ENCODE measurements at places on chromosomes 6 and 20.

DNA sequence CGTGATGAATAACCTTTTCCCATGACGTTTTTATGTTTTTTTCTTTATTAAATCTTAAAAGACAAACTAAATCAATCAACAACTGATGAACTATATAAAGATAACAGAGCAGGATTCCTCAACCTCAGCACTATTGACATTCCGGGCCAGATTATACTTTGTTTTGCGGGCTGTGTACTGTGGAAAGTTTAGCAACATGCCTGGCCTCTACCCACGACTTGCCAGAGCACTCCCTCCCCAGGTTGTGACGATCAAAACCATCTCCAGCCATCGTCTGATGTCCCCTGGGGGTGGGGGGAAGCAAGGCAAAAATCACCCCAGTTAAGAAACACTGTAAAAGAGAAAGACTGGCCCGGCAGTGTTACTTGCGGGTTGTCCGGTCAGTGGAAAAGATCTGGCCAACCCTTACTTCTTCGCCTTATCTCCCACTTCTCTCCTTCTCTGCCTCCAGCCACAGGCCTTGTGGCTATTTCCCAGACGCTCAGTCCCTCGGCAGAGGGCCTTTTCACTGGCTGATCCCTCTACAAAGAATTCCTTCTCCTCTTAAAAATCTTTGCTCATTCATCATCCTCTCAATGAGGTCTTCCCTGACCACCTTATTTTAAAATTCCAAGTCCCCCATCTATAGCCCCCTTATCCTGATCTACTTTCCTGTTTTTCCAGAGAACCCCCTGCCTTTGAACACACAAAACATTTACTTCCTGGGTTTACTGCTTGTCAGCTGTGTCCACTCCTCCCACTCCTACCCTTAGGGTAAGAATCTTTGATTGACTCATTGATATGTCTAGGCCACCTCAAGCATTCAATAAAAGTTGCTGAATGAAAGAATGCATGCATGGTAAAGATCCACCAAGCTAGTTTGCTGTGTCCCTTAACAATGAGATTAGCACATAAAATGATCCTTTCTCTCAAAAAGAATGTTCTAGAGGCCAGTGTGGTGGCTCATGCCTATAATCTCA is 14.7 kb upstream of the RAB22A start:
- no peak for DNase-seq

- no peak for DNase-seq
These were observed 23.8 kb upstream of the LAMP5 start for GRCh38 chr20:9490631-9491030.

DNA sequence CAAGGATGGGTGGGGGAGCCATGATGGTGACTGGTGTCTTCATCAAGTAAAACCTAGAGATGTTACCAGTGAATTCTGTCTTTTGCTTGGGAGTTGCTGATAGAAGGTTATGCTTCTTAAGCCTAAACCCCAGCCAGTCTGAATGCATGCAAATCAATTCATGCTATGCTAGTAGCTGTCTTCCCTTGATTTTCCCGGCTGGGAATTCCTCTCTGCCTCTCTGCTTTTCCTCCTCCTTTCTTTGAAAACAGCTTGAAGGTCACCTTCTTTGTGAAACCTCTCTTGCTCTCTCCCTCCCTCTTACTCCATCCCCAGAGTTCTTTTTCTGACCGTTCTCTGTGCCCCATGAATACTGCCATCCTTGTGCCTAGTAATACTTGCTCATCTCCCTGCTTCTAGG is 58.9 kb downstream of the TMEM200A start:
- DNase-seq: no peak

DNA sequence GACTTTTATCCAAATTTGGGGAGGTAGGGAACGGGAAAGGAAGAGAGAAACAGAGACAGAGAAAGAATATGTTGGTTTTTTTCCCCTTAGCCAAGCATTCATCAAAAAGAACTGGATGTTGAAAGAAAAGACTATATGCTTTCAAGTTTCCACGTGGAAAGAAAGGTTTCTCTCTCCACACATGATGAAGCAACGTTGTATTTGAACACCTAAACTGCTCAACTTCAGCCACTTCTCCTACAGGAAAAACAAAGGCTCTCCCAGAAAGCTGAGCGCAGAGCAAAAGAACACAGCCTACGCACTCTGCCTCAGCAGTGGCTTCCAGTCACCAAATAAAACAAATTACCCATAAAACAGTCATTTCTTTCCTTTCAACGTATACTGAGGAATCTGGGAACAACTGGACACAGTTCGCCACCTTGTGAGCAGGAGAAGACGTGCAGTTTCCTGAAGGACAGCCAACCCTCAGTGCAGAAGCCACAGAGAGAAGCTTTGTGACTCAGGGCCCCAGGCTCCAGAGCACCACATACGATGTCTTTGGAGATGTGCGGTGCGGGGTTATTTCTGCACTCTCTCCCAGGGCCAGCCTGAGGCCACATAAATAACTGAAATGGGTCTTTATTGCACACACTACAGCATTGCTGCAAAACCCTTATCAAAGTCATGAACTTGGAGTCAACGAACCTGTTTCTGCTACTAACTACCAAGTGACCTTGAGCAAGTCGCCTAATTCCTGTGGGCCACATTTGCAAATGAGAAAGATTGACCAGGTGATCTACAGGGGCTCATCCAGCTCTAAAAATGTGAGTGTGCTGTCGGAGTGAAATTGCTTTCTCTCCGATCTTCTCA is 10.1 kb downstream of the IL17F start:
- DNase-seq: no peak

- DNase-seq: no peak
These were observed 189.4 kb upstream of the RNF217 start for GRCh38 chr6:124772733-124773319.

DNA sequence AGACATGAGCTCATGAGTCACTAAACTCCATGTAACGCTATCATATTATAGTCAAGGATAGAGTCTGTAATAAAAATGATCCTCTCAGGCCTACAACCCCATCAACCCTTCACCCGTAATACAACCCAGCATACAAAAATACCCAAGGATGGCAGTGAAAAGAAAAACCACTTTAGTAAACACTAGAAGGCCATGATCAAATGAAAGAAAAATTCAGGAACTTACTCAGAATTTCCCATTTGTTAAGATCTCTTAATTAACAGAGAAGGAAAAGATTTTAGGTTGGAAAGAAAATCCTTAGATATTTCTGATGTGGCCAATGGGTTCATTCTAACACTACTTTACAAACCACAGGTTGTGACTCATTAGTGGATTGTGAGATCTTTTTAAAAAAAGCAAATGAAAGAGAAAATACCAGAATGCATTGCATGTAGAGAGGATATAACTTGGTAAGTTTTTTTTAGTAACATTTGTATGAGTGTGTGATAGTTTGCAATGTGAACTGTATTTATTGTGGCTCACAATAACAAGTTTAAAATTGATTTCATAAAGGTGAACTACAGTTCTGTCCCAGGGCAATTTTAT is 8.0 kb upstream of the UBE2J1 start:
- DNase-seq: no peak

GRCh38 chr6:7687145-7688111 is 38.5 kb upstream of the BMP6 start:
- no peak for DNase-seq

GRCh38 chr6:139152892-139153271 is 18.0 kb downstream of the HECA start:
- no peak for DNase-seq

GRCh38 chr6:107655245-107655644 is 165.3 kb downstream of the SOBP start:
- DNase-seq: no peak

DNA sequence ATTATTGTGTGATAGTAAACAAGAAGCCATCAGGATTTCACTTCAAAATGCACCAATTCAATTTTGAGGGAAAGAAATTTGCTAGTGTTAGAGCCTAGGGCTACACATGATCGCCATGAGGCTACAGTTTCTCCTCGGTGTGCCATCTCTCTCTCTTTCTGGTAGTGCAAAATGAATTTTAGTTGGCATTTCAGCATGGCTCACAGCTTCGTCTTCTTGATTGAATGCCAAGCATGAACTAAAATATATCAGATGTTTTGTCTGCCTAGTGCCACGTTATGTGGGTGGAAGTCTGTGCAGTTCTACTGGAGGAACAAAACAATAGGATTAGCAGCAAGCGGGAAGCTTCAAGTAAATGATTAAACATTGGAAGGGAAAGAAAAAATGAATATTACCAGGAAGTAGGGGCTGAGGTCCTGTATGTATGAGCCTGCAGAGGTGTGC is 6.8 kb upstream of the MRAP2 start:
- no peak for DNase-seq

DNA sequence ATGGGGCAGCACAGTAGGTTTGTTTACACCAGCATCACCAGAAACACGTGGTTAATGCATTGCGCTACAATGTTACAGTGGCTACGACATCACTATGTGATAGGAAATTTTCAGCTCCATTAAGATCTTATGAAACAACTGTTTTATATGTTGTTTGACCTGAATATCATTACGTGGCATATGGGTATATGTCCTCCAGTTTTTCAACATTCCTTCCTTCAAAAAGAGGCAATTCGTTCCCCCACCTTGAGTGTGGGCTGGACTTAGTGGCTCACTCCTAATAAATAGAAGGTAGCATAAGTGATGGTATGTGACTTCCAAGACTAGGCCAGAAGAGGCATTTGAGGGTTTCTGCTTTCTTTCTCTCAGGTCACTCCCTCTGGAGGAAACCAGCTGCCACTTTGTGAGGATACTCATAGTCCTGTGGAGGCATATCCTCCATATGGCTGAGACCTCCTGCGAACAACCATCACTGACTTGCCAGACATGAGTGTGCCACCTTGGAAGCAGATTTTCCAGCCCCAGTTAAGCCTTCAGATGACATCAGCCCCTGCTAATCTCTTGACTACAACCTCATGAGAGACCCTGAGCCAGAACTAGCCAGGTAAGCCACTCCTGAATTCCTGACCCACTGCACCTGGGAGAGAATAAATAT is 2.3 kb upstream of the TRAM2 start:
- DNase-seq: no peak

DNA sequence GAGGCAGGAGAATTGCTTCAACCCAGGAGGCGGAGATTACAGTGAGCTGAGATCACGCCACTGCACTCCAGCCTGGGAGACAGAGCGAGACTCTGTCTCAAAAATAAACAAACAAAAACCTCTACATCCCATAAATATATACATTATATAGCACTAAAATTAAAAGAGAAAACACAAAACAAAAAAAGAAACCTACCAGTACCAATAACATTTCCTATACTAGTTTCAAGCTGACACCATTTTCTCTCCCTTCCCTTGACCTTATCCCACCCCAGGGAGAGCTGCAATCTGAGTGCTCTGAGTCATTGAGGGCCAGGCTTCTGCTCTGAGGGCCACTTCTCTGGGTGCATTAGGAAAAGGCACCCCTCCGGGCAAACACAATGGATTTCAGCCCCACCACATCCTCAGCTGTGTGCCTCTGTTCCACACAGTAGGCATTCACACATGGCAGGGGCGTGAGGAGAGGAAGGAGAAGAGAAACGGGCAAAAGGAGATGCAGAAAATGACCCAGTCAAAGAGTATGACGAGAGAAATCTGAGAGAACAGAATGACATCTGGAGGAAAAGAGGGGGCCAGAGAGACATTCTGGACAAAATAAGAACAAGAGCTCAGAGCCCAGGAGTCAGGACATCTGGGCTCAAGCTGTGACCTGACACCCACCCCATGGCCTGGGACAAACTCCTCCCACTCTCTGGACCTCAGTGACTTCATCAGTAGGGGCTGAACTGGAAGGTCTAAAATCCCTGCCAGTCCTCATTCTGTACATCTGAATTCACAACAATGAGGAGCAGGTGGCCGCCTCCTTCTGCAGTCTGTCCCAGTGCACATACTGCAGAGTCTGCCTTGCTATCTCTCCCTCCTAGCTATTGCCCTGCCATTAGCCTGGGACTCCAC is 18.2 kb downstream of the TRIM26 start:
- no peak for DNase-seq

DNA sequence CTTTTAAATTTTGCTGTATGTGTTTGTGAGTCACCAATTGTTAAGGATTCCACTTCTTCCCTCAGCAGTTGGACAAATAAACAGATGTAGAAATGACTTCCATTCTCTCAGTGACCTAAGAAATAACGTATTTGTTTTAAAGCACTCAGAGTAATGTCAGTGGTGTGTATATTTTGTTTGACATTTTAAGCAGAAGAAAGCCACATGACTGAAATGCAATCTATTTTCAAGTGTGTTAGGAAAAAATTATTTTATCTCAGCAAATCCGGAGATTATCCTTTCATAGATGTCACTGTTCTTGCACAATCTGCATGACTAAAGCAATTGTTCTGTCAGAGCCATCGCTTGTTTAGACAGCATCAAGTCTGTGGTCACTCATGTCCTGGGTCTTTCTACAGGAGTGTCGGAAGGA is 77.1 kb downstream of the JAG1 start:
- DNase-seq: no peak

GRCh38 chr6:159007510-159007909 is 7.5 kb upstream of the RSPH3 start:
- DNase-seq: no peak

GRCh38 chr6:158815907-158816306 is 3.3 kb downstream of the EZR start:
- DNase-seq: no peak

DNA sequence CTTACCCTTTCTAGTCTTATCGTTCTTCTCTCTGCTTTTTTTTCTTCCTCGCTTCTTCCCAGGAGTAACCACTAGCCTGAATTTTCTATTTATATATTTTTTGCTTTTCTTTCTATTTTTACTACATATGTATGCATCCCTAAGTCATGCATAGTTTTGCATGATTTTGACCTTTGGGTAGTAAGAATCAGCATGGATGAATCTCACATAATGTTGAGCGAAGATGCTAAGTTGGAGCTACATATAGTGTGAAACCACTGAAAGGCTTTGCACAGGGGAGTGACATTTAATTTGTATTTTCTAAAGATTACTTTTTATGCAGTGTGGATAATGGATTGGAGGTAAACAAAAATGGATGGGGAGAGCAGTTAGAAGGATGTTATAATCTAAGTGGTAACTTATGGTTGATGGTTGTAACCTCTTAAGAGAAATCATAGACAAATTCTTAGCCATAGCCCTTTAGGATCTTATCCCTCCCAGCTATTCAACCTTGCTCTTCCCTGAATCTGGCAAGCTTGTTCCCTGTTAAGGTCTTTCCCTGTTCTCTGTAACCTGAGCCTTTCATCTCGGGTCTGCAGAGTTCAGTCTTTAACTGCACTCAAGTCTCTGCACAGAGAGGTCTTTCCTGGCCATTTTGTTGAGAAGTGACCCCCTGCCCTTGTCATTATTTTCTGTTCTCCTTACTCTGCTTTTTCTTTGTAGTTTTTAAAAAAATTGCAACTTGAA is 18.0 kb downstream of the PEX7 start:
- DNase-seq: no peak

- DNase-seq: no peak
These were observed 245.9 kb upstream of the HSF2 start for GRCh38 chr6:122153557-122153956.

- no peak for DNase-seq
These were observed 17.1 kb upstream of the VSTM2L start for GRCh38 chr20:37885593-37886503.

GRCh38 chr20:29297411-29298270 is 1959.8 kb upstream of the DEFB115 start:
- no peak for DNase-seq

DNA sequence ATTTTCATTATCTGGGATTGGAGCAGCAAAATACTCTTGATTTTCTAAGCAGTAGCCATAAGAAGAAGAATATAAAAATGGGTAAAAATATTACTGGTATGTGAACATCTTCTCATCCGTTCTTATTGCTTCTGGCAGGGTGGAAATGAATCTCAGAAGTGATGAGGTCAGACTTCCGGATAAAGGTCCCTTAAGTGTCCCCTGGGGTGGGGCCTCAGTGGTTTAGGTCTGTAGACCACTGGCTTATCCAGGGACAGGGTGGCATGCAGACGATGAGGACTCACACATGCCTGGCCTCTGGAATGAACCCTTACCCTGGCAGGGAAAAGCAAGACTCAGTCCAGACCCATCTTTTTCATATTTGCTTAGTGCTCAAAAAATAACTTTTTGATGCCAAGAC is 143.3 kb downstream of the UST start:
- no peak for DNase-seq
